ENCODE measurements at places on chromosomes 12 and 14.

GRCh38 chr12:99387661-99388060, 259.9 kb upstream of the GARIN6 start:
- DNase-seq, result no peak

GRCh38 chr12:42767326-42767954, 177.9 kb upstream of the PRICKLE1 start:
- DNase-seq, result no peak

- DNase-seq, result no peak
Observed at GRCh38 chr12:106764738-106765137, 9.7 kb upstream of the RIC8B start.

DNA sequence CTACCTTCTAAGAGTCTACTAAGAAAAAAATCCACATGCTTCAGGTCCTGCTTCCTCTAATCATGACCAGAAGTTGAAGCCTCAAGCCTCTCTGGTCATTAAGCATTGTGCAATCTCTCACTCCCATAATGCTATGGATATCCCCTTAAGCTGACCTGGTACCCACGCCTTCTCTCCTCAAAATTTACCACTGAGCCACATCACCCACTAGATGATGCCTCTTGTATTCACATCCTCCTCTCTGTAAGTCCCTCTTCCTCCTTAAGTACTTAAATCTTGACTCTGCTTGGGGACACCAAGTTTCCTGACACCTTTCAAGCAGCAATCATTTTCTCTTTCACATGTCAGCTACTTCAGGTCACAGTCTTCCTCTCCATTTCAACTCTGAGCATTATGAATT, 9.8 kb downstream of the GALNT4 start:
- DNase-seq, result no peak

GRCh38 chr14:61297581-61297980, 16.4 kb upstream of the TMEM30B start:
- DNase-seq, result no peak

DNA sequence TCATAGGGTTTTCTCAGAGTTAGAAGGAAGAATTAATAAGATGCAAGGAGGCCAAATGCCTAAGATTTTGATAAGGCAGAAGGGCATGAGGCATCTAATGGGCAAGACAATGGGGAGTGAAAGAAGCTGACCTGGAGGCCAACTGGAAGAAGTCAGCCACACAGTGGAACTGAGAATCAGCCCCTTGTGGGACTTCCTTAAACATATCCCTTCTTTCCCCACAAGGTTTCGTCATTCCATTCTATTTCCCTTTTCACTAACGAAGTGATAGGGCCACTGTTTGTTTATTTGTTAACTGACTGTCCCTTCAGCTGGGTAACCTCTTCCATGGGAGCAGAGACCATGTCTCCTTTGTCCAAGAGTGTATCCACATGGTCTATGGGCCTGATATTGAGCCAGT, 86.2 kb downstream of the HELB start:
- no peak for DNase-seq
